ENCODE measurements at places on chromosomes 7 and 10.

DNA sequence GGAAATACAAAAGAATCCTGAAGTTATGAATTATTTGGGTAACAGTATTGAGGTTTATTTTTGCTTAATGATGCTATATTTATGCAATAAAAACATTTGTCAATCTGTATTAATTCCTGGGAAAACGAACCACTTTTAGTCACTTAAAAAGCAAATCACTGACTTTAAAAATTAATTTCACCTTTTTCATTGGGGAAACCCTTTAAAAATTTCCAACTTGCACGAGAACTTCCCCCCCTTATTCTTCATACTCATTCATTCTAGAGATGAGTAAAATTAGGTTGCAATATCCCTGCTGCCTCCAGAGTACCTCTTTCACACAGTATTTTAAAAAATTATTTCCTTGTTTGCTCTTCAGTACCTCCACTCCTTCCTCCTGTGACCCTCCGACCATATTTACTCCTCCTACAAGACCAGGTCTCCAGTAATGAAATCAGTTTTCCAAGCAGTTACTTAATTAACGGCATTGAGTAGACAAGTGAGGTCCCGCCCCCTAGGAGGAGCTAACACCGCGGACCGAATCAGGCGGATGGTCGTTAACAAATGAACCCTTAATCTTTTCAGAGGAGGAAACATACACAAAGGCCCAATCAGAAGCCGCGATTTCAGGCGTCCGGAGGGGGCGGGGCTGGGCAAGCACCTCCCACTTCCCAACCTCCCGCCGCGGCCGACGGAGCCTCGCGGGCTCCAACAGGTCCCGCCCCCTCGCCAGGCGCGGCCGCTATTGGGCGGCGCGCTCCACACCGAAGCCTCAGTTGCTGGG is 465 bp upstream of the TRIM24 start:
- DNase-seq, result peak; percentile 80

DNA sequence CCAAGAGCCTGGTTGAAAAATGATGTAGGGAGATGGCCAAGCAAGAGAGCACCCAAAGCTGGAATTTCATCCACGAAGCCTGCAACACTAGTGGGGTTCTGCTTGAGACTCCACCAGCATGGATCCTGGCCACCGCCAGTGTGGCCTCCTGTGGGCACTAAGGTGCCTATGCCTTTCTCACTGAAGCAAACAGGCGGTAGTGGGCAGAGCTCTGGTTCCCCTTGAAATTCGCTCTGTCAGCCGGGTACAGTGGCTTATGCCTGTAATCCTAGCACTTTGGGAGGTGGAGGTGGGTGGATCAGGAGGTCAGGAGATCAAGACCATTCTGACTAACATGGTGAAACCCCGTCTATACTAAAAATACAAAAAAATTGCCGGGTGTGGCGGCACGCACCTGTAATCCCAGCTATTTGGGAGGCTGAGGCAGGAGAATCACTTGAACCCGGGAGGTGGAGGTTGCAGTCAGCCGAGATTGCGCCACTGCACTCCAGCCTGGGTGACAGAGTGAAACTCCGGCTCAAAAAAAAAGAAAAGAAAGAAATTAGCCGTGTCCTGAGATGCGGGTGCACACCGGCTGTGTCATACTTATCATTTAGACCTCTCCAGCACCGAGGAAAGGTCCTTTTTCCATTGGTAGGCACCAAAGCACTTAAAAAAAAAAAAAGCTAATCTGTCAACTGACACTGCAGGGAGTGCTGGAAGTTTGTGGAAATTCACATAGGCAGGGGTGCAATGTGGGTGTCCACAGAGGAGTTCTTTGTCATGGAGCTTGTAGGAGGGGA is 28.3 kb downstream of the CCM2 start:
- no peak for DNase-seq

- no peak for DNase-seq
Observed at GRCh38 chr7:128135515-128136214, 104.4 kb upstream of the LRRC4 start.

GRCh38 chr10:83199374-83199773 is 939.9 kb upstream of the GHITM start:
- no peak for DNase-seq

DNA sequence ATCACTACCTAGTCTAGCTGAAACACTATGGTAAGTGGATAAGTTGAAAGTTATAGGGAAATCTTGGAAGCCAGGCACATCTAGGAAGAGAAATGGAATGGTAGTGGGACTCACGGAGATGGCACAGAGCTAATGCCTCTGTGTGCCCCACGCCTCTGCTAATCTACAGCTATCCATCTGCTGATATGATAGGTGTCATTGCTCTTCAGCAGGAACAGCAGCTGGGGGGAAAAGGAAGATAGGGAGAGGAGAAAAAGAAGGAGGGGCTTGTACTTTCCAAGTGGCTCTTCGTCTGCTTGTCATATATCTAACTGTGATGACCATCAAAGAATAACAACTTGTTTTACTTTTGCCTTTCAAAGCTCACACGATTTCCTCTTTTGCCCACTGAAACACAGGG is 1199.1 kb upstream of the SORCS1 start:
- no peak for DNase-seq

DNA sequence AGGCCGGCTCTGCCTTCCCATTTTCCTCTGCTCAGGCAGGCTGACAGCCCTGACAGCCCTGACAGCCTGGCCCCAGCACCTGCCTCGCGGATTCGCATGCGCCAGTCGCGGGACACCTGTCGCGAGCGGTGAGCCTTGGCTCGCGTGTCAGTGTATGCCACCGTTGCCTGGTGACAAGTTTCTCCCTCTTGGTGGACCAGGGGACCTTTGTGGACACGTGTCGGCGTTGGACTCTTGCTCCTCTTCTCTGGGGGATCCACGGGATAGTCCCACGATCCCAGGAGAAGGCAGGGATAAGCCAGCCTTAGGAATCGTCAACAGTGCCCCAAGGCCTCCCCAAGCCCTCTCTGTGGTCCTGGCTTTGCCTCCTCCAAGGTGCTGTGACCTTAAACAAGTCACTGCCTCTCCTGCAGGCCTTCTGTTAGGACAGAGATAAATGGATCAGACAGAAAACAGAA is 18.1 kb upstream of the ZNF273 start:
- DNase-seq, result no peak

Data from HS-5 (cell line).